ENCODE measurements at places on chromosomes 6 and 20. TPM values are rescaled to one million over a fixed set of nuclear protein-coding genes. Genes with fewer than 3 reads are reported as not detected.

DNA sequence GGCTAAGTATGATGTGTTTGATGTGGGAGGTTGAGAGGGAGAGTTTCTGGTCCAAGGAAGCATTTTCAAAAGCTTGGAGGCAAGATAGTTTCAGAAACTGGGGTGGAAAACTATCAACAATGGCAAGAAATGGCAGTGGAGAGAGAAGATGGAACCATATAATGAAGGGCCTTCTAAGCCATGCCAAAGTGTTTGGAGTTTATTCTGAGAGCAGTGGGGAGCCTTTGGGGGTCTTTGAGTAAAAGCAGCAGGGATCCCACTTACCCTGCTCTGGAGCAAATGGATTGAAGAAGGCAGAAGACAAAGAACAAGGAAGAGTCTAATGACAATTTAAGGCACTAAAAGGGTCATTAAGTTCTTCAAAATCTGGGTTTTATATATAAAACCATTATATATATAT lies 538.9 kb downstream of the UTRN start:
- no peaks in the 10 kb centered on the region for H3K27me3 ChIP-seq
- H3K36me3 ChIP-seq: peaks cover 9% of the 10 kb centered on the region
- no peak overlapping the region for H3K27ac ChIP-seq
- no peak for DNase-seq
- H3K4me3 ChIP-seq: no peak overlapping the region

DNA sequence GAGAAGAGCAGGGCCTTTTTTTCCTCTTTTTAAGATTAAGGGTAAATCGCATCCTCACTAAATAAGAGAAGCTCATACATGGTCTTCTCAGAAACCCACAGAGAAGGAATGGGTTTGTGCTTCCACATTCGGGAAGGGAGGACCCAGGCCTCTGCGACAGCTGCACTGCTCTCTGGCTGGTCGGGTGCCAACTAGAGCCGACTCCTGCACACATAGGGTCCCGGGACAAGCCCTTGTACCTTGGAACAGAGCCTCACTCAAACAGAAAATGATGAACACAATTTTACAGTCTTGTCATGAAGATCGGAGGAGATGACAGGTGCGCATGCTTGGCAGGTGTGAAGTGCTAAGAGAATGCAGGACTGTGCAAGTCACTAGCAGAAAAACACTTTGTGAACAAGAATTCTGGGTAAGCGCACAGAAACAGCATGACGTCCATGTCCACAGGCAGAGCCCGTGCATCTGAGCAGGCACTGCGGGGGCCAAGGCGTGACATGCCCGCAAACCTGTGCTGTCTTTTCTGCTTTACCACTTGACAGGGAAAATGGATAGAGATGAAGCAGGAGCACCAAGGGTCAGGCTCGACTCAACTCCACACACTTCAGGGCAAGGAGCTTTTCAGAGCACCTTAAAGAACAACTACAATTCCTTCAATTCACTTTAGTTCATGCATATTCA lies 101.0 kb upstream of the MPC1 start:
- no peak overlapping the region for H3K27ac ChIP-seq
- H3K27me3 ChIP-seq: no peaks in the 10 kb centered on the region
- no peak overlapping the region for H3K4me3 ChIP-seq

DNA sequence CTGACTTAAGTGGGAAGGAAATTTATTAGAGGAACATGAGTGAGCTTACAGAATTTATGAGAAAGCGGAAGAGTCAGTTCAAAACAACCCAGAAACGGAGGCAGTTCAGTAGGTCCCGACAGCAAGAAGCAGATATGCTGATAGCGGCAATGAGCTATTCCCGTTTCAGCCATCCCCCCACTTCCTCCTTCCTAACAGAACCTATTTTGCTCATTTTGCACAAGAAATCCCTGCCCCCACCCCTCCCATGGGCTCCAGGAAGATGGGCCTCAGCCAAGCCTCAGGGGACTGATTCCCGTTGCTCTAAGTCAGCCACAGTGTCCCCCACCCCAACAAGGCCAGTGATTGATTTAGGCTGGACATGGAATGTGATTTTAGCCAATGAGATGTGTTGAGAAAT lies 157.5 kb downstream of the CEBPB start:
- H3K4me3 ChIP-seq: no peak overlapping the region
- no peak for DNase-seq
- no peaks in the 10 kb centered on the region for H3K36me3 ChIP-seq
- H3K4me1 ChIP-seq: peaks cover 33% of the 10 kb centered on the region
- H3K27ac ChIP-seq: peak overlapping the region; percentile 40

DNA sequence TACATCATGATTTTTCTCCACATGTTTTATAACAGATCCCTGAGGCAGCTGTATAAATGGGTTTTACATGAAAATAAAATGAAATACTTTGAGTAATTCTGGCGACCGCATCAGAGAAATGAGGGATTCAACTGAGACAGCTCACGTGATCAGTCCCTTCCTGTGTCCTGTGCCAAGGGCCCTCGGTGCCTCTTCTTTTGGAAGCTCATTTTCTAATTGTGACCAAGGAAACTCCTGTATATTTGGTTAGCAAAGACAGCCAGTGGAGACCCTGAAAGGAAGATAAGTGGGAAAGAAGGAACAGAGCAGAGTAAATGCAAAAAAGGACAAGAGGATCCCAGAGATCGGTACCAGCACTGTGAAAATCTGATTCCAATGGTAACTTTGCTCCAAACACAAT lies 129.9 kb downstream of the FYN start:
- no peak overlapping the region for H3K4me3 ChIP-seq
- H3K27ac ChIP-seq: peak overlapping the region; percentile 10
- H3K4me1 ChIP-seq: peaks cover 34% of the 10 kb centered on the region
- DNase-seq: no peak

DNA sequence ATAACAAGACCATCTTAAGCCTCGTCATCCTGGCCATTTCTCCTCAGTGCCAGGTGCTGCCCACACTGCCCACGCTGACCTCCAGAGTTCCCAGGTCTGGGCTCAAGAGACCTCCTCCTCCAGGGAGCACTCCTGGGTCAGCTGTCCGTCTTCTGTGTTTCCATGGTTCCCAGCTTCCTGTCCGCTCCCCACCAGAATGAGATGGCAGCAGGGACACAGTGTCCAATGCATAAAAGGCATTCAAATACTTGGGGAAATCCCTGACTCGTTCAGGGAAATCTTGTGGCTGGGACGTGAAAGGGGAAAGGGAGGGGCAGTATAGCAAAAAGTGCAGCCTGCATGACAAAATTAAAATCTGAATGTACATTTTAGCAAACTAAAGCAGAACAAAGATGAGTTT lies 54.3 kb downstream of the SLC23A2 start:
- H3K4me3 ChIP-seq: no peak overlapping the region
- no peak overlapping the region for H3K27ac ChIP-seq
- no peak for DNase-seq
- peaks cover 63% of the 10 kb centered on the region for H3K4me1 ChIP-seq

DNA sequence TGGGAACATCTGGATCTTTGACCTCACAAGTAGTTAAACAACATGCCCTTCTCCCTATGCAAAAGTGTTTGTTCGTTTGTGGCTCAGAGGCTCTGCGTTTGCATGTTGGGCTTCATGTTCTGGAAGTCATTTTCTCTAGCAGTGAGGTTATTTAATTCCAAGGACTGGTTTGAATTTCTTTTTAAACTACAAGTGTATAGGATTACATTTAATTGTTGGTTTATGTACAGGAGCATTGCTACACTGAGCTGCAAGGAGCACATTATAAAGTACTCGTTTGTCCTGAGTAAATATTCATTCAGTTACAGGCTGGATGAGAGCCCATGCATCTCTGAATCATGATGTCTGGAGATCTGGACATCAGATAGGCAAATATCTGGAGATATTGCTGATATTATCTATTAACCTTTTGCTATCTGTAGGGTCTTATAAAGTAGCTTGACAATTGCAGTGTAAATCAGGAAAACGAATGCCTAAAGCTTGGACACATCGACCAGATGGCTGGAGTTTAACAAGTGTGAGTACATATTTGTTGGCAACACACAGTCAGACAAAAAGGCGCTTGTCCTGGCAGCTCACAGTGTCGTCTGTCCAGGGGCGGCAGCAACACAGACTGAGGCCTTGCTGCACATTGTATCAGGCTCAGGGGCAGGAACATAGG lies 84.6 kb downstream of the PDE7B start:
- DNase-seq: no peak
- H3K36me3 ChIP-seq: no peaks in the 10 kb centered on the region
- H3K4me1 ChIP-seq: peaks cover 19% of the 10 kb centered on the region
- H3K4me3 ChIP-seq: no peak overlapping the region
- H3K27me3 ChIP-seq: no peaks in the 10 kb centered on the region

GRCh38 chr6:114428341-114428740 lies 85.5 kb upstream of the HS3ST5 start:
- no peaks in the 10 kb centered on the region for H3K27me3 ChIP-seq
- no peak overlapping the region for H3K27ac ChIP-seq
- DNase-seq: no peak
- H3K4me1 ChIP-seq: no peaks in the 10 kb centered on the region

Gene RNF182
- not detected for total RNA-seq

GRCh38 chr6:81826784-81827183 lies 74.3 kb upstream of the TENT5A start:
- no peaks in the 10 kb centered on the region for H3K36me3 ChIP-seq
- H3K27me3 ChIP-seq: no peaks in the 10 kb centered on the region
- no peaks in the 10 kb centered on the region for H3K4me1 ChIP-seq
- no peak overlapping the region for H3K27ac ChIP-seq
- DNase-seq: no peak
- no peak overlapping the region for H3K4me3 ChIP-seq

DNA sequence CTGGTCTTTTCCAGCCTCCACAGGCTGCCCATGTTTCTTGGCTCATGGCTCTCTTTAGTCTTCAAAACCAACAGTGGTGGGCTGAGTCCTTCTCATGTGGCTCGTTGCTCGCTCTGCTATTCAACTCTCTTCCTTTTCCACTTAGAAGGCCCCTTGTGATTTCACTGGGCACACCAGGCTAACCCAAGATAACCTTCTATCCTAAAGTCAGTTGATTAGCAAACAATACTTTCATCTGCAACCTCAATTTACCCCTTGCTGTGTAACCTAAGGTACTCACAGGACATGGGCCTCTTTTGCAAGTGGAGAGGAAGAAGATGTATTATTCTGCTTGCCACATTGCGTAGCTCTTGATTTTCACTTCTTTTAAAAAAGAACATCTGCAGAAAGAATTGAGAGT lies 79.6 kb downstream of the UTRN start:
- DNase-seq: no peak
- H3K4me1 ChIP-seq: peaks cover 28% of the 10 kb centered on the region
- H3K36me3 ChIP-seq: no peaks in the 10 kb centered on the region
- H3K4me3 ChIP-seq: no peak overlapping the region

DNA sequence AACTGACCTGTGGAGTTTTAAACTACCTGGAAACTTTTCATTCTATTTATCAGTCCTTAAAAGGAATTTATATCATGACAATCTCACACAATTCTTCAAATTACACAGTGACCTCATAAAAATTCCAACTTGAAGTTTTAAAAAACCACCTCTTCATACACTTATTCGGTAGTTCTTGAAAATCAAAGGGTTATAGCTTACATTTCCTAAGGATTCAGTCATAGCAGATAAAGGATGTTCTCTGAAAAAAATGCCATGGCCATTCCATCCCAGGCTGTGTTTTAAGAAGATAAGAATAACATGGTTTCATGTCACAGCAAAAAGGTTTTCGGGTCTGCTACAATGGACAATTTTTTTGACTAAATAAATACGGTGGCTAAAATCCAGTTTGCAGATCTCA lies 41.2 kb downstream of the GOPC start:
- H3K27me3 ChIP-seq: no peaks in the 10 kb centered on the region
- no peak overlapping the region for H3K4me3 ChIP-seq
- no peak for DNase-seq
- H3K36me3 ChIP-seq: peaks cover 17% of the 10 kb centered on the region
- no peaks in the 10 kb centered on the region for H3K4me1 ChIP-seq

Gene GATA5
- 0.78 TPM for total RNA-seq

- H3K27ac ChIP-seq: no peak overlapping the region
- H3K4me3 ChIP-seq: no peak overlapping the region
- H3K36me3 ChIP-seq: peaks cover 15% of the 10 kb centered on the region
- H3K27me3 ChIP-seq: no peaks in the 10 kb centered on the region
- no peaks in the 10 kb centered on the region for H3K4me1 ChIP-seq
These were observed 9.7 kb upstream of the NPEPL1 start for GRCh38 chr20:58682656-58683531.

Gene LRRC73
- total RNA-seq: not detected

DNA sequence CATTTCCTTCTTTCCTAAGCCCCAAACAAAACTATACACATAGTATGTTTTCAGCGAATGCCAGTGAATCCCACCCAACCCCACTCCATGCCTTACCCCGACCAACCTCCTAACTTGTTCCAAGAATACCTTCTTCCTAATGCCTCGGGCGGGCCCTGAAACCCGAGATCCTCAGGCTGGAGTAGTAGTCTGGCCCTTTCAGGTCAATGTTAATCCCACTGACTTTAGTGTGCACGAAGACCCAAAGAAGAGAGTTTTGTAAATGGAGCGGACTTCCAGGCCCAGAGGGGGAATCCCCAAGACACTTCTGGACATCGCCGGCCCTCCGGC lies 394 bp downstream of the YIPF3 start:
- H3K4me3 ChIP-seq: peak overlapping the region; percentile 77
- no peaks in the 10 kb centered on the region for H3K27me3 ChIP-seq
- DNase-seq: no peak
- peak overlapping the region; percentile 89 for H3K27ac ChIP-seq
- H3K36me3 ChIP-seq: peaks cover 67% of the 10 kb centered on the region

DNA sequence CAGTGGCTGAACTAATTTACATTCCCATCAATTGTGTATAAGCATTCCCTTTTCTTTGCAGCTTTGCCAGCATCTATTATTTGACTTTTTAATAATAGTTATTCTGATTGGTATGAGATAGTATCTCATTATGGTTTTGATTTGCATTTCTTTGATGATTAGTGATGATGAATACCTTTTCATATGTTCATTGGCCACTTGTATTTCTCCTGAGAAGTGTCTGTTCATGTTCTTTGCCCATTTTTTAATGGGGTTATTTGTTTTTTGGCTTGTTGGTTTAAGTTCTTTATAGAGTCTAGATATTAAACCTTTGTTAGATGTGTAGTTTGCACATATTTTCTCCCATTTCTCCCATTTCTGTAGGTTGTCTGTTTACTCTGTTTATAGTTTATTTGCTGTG lies 16.6 kb downstream of the CENPW start:
- H3K27me3 ChIP-seq: no peaks in the 10 kb centered on the region
- no peaks in the 10 kb centered on the region for H3K4me1 ChIP-seq
- H3K27ac ChIP-seq: no peak overlapping the region
- no peak overlapping the region for H3K4me3 ChIP-seq
- H3K36me3 ChIP-seq: no peaks in the 10 kb centered on the region

Gene GSTA2
- total RNA-seq: not detected

GRCh38 chr6:32176476-32177182 lies 745 bp upstream of the AGPAT1 start:
- peak overlapping the region; percentile 94 for H3K27ac ChIP-seq
- H3K4me3 ChIP-seq: peak overlapping the region; percentile 74
- H3K4me1 ChIP-seq: peaks cover 76% of the 10 kb centered on the region

Gene ENPP5
- 1.2 TPM for total RNA-seq

Gene WFDC5
- total RNA-seq: not detected

DNA sequence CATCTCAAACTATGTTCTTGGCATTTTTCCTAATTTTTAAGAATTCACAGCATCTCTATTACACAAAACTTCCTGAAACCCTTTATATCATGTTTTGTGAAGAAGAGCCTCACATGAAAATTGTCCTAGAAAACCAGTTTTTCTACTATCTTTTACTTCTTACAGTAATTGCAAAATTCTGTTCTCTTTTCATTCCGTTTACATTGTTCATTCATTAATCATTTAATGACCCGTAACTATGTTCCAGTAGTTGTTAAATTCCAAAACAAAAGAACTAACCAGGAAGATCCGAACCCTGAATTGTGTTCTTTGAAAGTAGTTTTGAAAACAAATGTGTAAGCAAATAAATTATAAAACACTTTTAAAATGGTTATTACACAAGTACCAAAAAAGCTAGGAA lies 597.0 kb downstream of the EYS start:
- no peaks in the 10 kb centered on the region for H3K36me3 ChIP-seq
- H3K27me3 ChIP-seq: no peaks in the 10 kb centered on the region
- DNase-seq: no peak

Measured in esophagus muscularis mucosa (tissue), 4 donors.